ENCODE measurements at places on chromosomes 13 and 19.

DNA sequence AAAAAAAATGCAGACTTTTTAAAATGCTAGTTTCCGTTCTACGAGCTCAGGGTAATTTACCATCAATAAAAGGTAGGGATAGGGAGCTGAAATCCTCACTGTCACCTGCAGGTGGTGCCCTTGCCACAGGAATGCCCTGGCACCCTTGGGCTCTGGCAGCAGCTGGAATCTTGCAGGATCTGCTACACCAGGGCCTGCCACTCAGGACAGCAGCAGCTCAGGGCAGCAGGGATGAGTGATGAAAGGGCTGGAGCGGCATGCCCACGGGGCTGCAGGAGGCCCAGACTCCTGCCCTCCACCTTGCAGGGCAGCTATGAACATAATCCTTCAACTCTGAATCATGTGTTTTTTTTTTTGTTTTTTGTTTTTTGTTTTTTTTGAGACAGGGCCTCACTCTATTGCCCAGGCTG lies 54.0 kb downstream of the GNG7 start:
- DNase-seq: peak; percentile 82

DNA sequence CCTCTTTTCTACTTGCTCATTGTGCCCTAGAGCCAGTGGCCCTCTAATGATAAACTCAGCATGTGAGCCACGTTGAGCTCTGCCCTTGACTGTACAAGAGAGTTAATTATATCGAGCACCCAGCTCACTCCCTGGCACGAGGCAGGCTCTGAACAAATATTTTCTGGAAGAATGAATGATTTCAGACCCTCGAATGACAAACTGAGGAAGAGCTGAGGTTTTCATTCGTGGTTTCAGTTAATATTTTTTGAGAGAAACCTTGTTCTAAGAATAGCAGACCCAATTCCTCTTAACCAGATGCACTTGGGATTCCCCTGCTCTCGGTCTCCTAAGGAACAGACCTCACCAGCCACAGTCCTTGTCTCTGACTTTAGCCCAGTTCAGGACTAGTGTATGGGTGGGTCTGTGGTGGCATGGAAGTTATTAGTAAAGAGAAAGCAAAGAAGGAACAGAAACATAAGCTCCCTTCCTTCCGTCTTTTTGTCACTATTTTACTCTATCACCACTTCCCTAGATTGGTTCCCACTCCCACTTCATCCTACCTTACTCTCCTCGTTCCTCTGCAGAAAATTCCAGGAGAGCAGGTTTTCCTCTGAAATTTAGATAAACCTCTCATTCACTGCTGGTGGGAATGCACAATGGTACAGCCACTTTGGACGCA lies 22.1 kb upstream of the WDFY2 start:
- no peak for DNase-seq

GRCh38 chr13:106296723-106297122 lies 238.7 kb downstream of the EFNB2 start:
- DNase-seq: no peak

DNA sequence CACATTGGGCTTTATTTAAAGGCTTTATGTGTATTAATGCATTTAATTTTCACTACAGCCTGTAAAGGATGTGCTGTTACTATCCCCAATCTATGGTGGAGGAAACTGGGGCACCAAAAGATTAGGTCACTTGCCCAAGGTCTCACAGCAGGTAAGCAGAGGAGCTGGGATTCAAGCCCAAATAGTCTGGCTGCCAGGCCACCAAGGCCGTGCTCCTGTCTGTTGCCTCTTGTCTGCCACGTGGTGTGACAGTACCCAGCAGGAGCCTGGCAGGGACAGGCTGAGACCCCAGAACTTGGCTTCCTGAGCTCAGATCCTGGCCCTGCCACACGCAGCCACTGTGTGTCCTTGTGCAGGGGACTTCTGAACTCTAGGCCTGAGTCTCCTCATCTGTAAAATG lies 4.5 kb downstream of the NTN5 start:
- no peak for DNase-seq

DNA sequence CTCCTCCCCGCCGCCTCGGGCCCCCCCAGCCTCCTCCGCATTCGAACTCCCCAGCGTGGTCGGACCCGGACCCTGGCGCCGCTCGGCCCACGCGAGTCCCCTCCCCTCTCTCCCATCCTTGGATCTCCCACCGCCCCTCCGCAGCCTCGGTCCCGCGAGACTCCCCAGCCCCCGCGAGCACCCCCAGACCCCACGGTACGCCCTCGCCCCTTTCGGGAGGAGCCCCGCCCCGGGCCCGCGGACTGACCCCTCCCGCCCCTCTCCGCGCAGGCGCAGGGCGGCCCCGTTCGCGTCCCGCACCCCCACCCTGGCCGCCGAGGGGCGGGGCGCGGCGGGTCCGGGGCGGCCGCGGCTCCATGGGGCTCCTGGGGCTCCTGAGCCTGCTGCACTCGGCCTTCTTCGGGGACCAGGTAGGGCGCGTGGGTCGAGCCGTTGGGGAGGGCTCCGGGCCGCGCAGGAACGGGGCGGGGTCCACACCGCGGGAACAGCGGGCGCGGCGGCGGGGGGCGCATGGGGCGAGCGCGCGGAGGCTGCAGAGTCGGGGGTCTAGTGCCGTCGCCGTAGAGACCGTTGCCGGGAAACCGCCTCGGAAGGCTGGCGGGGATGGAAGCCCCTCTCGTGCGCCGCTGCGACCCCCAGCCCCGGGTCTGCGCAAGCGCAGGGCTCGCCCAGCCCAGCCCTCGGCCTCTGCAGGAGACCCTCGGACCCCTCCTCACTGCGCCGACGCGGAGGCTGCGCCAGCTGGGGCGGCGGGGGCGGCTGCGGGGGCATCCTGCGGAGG lies 3.8 kb upstream of the APC2 start:
- peak; percentile 40 for DNase-seq

GRCh38 chr19:57010541-57010940 lies 109.2 kb upstream of the USP29 start:
- DNase-seq: no peak

All from activated naive CD8-positive, alpha-beta T cell treated with anti-CD3 and anti-CD28 coated beads, Interleukin-2, amount 10 ng/mL, durations not matched to agents 7 days and 5 days (primary cell).